A673 (cell line): ENCODE measurements at places on chromosomes 6 and 20.

DNA sequence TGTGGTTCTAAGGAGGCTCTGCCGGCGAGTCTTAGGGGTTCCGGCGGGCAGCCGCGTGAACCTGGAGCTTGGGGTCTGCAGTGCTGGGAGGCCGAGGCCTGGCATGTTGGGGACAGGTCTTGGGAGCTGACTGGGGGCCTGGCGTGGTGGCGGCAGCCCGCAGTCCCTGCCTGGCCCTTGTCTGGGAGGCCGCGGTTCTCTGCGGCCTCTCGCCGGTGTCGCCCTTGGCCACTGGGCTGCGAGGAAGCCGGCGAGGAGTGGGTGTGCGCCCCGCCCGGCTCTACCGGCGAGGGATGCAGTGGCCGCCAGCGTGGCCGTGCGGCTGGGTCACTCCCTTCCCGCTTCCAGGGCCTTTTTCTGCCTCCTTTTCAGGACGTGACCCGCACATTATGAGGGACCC is 36.3 kb downstream of the IGF2R start:
- peaks cover 16% of the 10 kb centered on the region for H3K4me1 ChIP-seq
- no peak overlapping the region for H3K27ac ChIP-seq
- no peak overlapping the region for H3K4me3 ChIP-seq
- no peaks in the 10 kb centered on the region for H3K27me3 ChIP-seq
- DNase-seq = no peak

GRCh38 chr20:41394081-41394480 is 27.5 kb upstream of the EMILIN3 start:
- no peak for DNase-seq
- H3K4me1 ChIP-seq = no peaks in the 10 kb centered on the region
- H3K27ac ChIP-seq = no peak overlapping the region
- H3K36me3 ChIP-seq = no peaks in the 10 kb centered on the region
- H3K4me3 ChIP-seq = no peak overlapping the region

DNA sequence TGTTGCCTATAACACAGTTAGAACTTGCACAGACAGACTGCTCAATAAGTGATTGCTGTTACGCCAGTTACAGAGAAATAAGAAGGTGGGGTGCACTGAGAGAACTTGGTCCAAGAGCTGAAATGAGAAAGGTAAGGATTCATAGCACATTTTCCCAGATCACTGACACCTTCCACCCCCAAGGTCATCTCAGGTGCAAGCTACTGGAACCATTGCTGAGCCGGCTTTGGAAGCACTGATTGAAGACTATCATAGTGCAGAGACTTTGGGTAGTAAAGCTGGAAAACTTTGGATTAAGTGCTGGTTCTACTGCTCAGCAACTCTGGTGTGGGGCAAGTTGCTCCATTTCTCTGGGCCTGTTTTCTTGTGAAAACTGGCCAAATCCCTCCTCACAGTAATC is 38.1 kb downstream of the STK35 start:
- no peak overlapping the region for H3K4me3 ChIP-seq
- DNase-seq = no peak
- peaks cover 7% of the 10 kb centered on the region for H3K4me1 ChIP-seq
- no peak overlapping the region for H3K27ac ChIP-seq
- H3K27me3 ChIP-seq = no peaks in the 10 kb centered on the region
- H3K36me3 ChIP-seq = peaks cover 8% of the 10 kb centered on the region

DNA sequence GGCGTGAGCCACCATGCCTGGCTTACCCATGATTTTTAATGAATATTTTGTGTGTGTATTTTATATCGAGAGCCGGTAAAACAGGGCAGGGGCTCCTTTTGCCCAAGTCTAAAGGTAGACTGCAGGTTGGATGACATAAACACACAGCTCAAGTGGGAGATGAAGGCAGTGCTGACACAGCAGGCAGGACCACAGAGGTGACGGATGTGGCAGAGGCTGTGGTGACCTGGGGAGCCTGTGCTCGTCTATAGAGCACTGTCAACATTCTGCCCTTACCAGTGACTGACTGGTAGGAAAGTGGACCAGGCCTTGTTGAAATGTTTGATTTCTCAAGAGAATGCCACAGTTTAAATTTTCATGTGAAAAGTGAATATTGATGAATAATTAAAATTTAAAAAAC is 137.5 kb downstream of the ZFP64 start:
- no peaks in the 10 kb centered on the region for H3K4me1 ChIP-seq
- DNase-seq = no peak
- H3K36me3 ChIP-seq = no peaks in the 10 kb centered on the region
- no peaks in the 10 kb centered on the region for H3K27me3 ChIP-seq

GRCh38 chr6:52418606-52419005 is 1.5 kb upstream of the EFHC1 start:
- H3K4me3 ChIP-seq = no peak overlapping the region
- no peaks in the 10 kb centered on the region for H3K27me3 ChIP-seq
- DNase-seq = no peak
- no peaks in the 10 kb centered on the region for H3K36me3 ChIP-seq

GRCh38 chr6:82870582-82871172 is 195.0 kb downstream of the UBE3D start:
- no peaks in the 10 kb centered on the region for H3K36me3 ChIP-seq
- no peaks in the 10 kb centered on the region for H3K4me1 ChIP-seq
- no peaks in the 10 kb centered on the region for H3K27me3 ChIP-seq

DNA sequence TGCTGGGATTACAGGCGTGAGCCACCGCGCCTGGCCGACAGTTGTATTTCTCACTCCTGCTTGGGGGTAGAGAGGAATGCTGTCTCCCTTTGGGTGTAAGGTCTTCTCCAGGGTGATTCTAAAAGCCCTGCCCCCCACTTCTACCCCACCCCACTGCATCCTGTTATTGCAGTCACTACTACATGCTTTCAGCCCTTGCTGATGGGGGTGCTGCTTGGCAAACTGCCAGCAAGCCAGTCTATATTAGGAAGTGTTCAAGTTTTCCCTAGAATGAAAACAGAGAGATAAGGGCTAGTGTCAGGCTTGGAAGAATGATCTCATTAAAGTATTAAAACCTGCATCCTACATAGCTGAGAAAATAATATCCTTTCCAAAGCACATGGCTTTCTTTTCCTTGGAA is 31.3 kb downstream of the TTI1 start:
- no peak overlapping the region for H3K4me3 ChIP-seq
- no peak for DNase-seq
- H3K4me1 ChIP-seq = peaks cover 15% of the 10 kb centered on the region
- peaks cover 50% of the 10 kb centered on the region for H3K36me3 ChIP-seq

DNA sequence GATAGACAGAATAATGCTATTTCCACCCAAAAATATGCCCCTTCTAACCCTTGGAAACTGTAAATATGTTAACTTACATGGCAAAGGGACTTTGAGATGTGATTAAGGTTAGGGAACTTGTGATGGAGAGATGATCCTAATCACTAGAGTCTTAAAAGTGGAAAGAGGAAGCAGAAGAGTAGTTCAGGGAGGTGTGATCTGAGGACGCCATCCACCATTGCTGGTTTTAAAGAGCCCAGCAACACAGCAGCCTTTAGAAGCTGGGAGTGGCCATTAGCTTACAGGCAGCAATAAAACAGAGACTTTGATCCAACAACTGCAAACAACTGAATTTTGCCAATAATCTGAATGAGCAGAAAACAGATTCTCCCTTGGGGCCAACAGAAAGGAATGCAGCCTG is 30.6 kb downstream of the ZNF311 start:
- H3K4me1 ChIP-seq = peaks cover 10% of the 10 kb centered on the region
- H3K27me3 ChIP-seq = no peaks in the 10 kb centered on the region
- no peak overlapping the region for H3K27ac ChIP-seq
- no peaks in the 10 kb centered on the region for H3K36me3 ChIP-seq

GRCh38 chr20:23632711-23633573 is 4.8 kb downstream of the CST3 start:
- H3K27me3 ChIP-seq = no peaks in the 10 kb centered on the region
- no peaks in the 10 kb centered on the region for H3K4me1 ChIP-seq
- H3K36me3 ChIP-seq = no peaks in the 10 kb centered on the region
- DNase-seq = no peak
- no peak overlapping the region for H3K27ac ChIP-seq

DNA sequence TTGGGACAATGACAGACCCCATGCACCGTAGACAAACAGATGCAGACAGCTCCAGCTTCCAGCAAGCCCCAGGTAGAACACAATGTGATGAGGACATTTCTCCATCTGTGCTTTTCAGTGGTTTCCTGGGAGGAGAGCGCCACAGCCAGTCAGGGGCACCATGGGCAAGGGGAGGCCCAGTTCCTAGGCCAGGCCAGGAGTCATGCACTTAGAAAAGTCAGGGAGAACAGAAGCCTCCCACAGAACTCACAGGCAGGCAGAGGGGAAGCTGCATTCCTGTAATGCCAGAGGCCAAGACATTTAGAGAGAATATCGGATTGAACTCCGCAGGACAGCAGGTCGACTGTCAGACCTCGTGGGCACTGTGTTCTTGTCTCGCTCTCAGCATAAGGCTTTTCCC is 9.2 kb downstream of the SYNDIG1 start:
- no peaks in the 10 kb centered on the region for H3K36me3 ChIP-seq
- no peak overlapping the region for H3K27ac ChIP-seq
- no peak for DNase-seq
- no peaks in the 10 kb centered on the region for H3K27me3 ChIP-seq
- H3K4me3 ChIP-seq = no peak overlapping the region
- peaks cover 4% of the 10 kb centered on the region for H3K4me1 ChIP-seq

DNA sequence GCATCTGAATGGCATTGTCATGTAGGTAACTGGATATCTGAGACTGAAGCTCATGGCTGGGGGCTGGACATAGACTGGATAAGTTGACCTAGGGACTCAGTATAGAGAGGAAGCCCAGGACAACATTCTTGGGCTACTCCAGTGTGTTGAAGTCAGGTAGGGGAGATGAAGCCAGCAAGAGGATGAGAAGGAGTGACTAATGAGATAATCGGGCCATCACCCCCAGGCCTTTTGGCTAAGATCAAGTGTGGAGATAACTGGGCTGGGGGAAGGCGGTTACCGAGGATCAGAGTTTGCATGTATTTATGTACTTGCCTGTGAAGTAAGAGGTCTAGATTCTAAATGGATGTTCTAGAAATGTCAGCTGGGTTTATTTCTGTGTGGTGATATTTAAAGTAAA is 73.4 kb downstream of the ELOVL2 start:
- no peak for DNase-seq
- no peak overlapping the region for H3K4me3 ChIP-seq
- no peaks in the 10 kb centered on the region for H3K36me3 ChIP-seq
- H3K27me3 ChIP-seq = no peaks in the 10 kb centered on the region

- no peaks in the 10 kb centered on the region for H3K4me1 ChIP-seq
- H3K27me3 ChIP-seq = peaks cover 25% of the 10 kb centered on the region
- H3K4me3 ChIP-seq = no peak overlapping the region
- no peak overlapping the region for H3K27ac ChIP-seq
- no peak for DNase-seq
Observed at GRCh38 chr6:165823609-165824326, 160.7 kb upstream of the PDE10A start.

GRCh38 chr20:54199721-54200176 is 8.1 kb upstream of the PFDN4 start:
- DNase-seq = peak; percentile 79
- H3K36me3 ChIP-seq = no peaks in the 10 kb centered on the region
- H3K4me3 ChIP-seq = no peak overlapping the region
- H3K27ac ChIP-seq = no peak overlapping the region

DNA sequence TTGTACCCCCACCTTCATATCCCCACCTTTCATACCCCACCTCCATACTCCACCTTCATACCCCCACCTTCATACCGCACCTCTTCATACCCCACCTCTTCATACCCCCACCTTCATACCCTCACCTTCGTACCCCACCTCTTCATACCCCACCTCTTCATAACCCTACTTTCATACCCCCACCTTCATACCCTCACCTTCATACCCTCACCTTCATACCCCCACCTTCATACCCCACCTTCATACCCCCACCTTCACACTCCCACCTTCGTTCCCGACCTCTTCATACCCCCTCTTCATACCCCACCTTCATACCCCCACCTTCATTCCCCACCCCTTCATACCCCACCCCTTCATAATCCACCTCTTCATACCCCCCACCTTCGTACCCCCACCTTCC is 92.9 kb upstream of the NAA20 start:
- H3K36me3 ChIP-seq = no peaks in the 10 kb centered on the region
- H3K4me1 ChIP-seq = peaks cover 10% of the 10 kb centered on the region
- DNase-seq = no peak
- H3K4me3 ChIP-seq = no peak overlapping the region
- H3K27me3 ChIP-seq = no peaks in the 10 kb centered on the region

- no peaks in the 10 kb centered on the region for H3K36me3 ChIP-seq
- H3K4me3 ChIP-seq = peak overlapping the region; percentile 12
- H3K4me1 ChIP-seq = peaks cover 18% of the 10 kb centered on the region
- no peaks in the 10 kb centered on the region for H3K27me3 ChIP-seq
- DNase-seq = peak; percentile 63
Observed at GRCh38 chr20:62603021-62603906, 39.0 kb upstream of the SLCO4A1 start.

DNA sequence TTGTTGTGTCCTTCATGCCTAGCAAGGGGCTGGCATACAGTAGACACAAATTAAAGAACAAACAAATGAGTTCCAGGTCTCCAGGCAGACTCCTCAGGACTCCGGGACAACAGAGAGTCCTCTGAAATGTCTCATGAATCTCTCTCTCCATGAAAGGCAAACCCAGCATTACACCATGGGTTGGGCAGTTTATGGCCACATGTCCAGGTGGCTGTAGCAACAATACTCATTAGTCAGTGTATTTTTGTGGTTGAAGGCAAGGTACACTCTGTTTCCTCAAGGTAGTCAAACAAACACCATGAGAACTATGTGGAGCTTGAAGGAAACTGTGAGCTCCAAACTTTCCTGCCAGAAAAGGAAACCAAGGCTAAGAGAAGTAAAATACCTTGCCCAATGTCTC is 62.2 kb downstream of the KCNB1 start:
- peaks cover 21% of the 10 kb centered on the region for H3K27me3 ChIP-seq
- no peak overlapping the region for H3K4me3 ChIP-seq
- DNase-seq = no peak
- no peaks in the 10 kb centered on the region for H3K36me3 ChIP-seq
- H3K27ac ChIP-seq = no peak overlapping the region
- no peaks in the 10 kb centered on the region for H3K4me1 ChIP-seq

DNA sequence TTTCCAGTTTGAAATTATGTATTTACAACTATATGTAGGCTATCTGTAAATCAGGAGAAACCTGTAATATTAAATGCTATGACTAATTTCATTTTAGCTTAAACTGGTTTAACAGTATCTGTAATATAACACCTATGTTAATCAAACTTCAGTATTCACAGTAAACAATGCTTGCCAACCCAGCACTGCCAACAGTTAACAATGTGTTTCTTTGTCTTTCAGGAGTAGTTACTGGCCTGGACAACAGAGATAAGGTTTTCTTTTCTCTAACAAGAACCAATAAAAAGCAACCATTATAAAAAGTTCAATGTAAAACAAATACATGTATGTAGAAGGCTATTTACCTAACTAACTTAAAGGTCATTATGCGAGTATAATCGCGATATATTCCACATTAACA is 158.8 kb downstream of the CDK19 start:
- H3K27ac ChIP-seq = no peak overlapping the region
- no peaks in the 10 kb centered on the region for H3K27me3 ChIP-seq
- H3K4me3 ChIP-seq = no peak overlapping the region
- H3K36me3 ChIP-seq = no peaks in the 10 kb centered on the region

GRCh38 chr6:147173675-147174308 is 30.4 kb upstream of the STXBP5 start:
- H3K27me3 ChIP-seq = no peaks in the 10 kb centered on the region
- no peak for DNase-seq
- H3K36me3 ChIP-seq = no peaks in the 10 kb centered on the region
- H3K27ac ChIP-seq = no peak overlapping the region
- H3K4me1 ChIP-seq = no peaks in the 10 kb centered on the region
